T-helper 17 cell (primary cell): ENCODE measurements at places on chromosomes 11 and 22. TPM values are rescaled to one million over a fixed set of nuclear protein-coding genes. Genes with fewer than 3 reads are reported as not detected.

DNA sequence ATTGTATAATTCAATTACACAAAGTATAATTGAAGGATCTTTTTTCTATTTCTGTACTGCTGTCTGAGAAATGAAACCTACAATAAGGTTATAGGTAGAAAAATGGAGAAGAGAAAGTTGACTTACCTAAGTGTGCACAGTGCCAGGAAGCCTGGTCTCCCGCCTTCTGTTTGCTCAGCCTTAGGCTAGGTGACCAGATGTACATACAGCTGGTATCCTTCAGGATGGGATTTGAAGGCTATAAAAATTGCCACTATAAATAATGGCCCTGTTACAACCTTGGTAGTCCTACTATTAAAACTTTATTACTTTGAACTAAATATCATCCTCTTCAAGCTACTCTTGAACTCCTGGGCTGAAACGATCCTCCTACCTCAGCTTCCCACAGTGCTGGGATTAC lies 19.7 kb downstream of the OR51E2 start:
- H3K27ac ChIP-seq = no peak overlapping the region
- H3K27me3 ChIP-seq = peaks cover 42% of the 10 kb centered on the region
- no peaks in the 10 kb centered on the region for H3K36me3 ChIP-seq
- H3K4me3 ChIP-seq = no peak overlapping the region
- no peak for DNase-seq

- no peak overlapping the region for H3K4me3 ChIP-seq
- DNase-seq = no peak
- H3K36me3 ChIP-seq = no peaks in the 10 kb centered on the region
- no peaks in the 10 kb centered on the region for H3K4me1 ChIP-seq
- H3K27me3 ChIP-seq = no peaks in the 10 kb centered on the region
Observed at GRCh38 chr11:131345406-131345805, 25.0 kb upstream of the NTM start.

DNA sequence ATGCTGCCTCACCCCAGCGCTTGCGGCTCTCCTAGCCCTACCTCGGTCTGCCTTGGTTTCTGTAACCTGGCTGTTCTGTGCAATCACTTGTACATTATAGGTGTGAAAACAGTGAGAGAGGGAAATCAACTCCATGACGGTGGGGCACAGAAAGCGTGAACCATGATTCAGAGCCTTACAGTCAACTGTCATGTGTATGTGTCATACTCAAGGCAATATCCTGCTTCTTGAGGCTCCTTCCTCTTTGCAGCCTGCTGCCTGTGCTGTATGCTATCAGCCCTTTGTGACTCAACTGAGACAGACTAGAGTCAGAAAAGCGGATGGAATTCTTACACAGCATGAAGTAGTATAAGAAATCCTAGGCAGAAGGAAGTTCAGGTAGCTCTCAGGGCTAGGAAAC lies 2.1 kb downstream of the NRIP3 start:
- no peak for DNase-seq
- no peak overlapping the region for H3K4me3 ChIP-seq
- H3K27me3 ChIP-seq = peaks cover 29% of the 10 kb centered on the region

DNA sequence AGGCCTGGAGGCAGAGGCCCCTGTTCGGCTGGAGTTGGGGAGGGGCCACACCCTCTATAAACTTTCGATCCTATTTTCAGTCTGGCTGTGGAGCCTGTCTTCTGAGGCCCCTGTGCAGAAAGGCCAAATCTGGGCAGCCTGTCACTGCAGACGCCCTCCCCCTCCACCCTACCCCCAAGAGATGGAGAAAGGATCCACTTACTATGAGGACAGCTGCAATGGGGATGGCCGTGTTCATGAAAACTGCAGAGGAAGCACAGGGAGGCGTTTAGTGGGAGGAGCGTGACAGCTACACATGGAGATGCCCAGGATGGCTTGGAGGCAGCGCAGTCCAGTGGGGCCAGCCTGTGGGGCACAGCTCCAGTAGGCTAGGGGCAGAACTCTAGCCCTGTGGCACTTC lies 43.5 kb upstream of the KCNJ11 start:
- no peaks in the 10 kb centered on the region for H3K4me1 ChIP-seq
- peaks cover 3% of the 10 kb centered on the region for H3K36me3 ChIP-seq
- H3K27me3 ChIP-seq = peaks cover 50% of the 10 kb centered on the region
- H3K27ac ChIP-seq = no peak overlapping the region
- no peak overlapping the region for H3K4me3 ChIP-seq

The GGA1 gene
- total RNA-seq = 70.5 TPM
